ENCODE measurements at places on chromosomes 12 and 14.
A peak's percentile ranks its signal among the peaks of the same experiment; 100 is the strongest.

DNA sequence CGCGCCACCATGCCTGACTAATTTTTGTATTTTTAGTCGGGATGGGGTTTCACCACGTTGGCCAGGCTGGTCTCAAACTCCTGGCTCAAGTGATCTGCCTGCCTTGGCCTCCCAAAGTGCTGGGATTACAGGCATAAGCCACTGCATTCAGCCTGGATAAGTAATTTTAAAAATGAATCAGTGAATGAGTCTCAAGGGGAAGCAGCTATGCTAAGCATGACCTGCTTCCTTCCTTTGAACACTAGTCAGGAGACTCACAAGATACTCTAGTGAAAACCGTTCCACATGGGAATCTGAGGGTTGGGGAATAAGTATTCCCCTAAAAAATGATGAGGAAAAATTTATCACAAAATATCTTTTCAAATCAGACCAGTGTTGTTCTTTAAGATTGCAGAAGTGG, 10.7 kb upstream of the FAM234B start:
- DNase-seq: no peak

- no peak for DNase-seq
These were observed 48.4 kb upstream of the FOS start for GRCh38 chr14:75230140-75230792.

DNA sequence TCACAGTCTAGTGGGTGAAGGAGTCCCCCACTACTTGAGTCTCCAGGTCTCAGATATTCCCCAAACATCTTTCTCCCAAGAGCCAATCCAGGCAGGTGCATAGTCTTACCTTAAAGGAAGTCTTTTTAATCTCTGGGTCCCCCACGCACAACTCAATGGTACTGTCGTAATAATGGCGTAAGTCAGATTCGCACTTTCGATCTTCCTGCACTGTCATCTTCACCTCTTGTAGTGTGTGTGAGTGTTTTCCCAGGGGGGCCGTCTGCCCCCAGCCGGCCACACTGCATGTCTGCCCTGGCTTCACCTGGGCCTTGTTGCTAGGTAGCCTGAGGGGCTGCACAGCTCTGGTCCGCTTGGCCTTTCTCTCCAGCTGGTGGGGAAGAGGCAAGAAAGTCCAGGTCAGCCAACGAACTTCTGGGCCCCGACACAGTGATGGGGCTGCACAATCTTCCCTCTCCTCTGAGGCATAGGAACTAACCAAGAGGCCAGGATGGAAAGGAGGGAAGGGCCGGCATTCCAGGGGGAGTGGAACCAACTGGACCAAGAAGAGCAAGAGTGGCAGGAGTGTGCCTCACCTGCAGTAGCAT, 2.1 kb downstream of the GZMB start:
- no peak for DNase-seq

- no peak for DNase-seq
These were observed 202.6 kb upstream of the AVPR1A start for GRCh38 chr12:63353559-63353958.

- DNase-seq: no peak
These were observed 24.0 kb upstream of the MDM1 start for GRCh38 chr12:68356060-68356695.

- DNase-seq: no peak
These were observed 334.5 kb downstream of the TMEM121 start for GRCh38 chr14:105860615-105861580.

DNA sequence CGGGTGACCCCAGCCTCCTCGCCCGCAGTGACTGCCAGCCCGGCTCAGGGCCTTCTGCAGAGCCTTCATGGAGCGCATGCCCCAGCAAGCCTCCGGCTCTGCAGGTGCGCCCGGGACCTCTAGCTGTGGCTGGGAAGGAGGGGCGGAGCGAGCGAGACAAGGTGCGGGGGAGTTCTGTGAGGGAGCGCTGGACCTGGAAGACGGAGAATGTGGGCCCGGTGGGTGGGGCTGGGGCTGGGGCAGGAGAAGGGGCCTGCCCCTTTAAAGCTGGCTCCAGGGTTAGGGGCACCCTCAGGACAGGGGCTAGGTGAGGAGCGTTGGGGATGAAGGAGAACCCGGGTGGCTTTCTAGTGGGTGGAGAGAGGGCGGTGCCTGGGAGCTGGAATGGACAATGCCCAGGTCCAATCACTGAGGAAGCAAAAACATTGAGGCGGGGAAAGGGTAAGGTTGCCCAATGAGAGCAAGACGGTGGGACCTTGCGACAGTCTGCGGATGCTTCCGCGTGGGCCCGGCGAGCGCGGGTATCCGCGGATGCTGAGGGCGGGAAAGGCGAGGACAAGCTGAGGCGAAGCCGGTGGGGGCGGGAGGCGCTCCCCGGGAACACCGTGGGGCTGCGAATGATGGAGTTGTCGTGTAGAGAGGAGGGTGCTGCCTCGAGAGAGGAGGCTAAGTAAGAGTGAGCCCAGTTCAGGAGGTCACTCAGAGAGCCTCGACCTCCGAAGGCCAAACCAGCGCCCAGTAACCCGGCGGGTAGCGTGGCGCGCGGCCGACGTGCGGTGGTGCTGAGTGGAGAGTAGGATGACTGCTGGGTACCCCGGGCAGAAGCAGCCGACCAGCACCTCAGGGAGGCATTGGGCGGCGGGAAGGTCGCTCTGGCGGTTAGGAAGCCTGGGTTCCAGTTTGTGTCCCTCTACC, at the start of gene GLS2:
GLS2 (minus strand) TSS at position 121 of the 915 bp plus-strand sequence; CDS start at position 78, 43 bp downstream.
- DNase-seq: peak; percentile 75

DNA sequence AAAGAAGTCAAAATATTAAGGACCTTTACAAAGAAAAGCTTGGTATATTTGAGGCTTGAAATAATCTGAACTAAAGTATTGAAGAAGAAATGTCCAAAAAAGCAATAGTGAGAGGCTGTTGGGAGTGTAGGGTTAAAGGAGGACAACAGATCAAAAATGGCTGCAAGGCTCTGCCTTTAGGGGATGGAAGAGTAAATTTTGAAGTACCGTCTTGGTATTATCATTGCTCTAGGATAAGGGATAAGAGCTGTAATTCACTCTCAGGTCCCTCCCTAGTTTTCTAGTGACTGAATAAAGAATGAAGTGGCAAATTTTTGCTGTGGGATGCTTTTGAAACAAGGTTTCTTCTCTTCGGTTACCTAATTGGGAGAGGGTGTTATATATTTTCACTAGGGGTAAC, 38.7 kb downstream of the LEMD3 start:
- DNase-seq: no peak

- DNase-seq: no peak
These were observed 27.4 kb upstream of the CEBPE start for GRCh38 chr14:23146351-23146910.
